GM12878 (cell line): ENCODE measurements at places on chromosomes 6 and 20.

GRCh38 chr6:92377137-92377536, 1042.2 kb downstream of the EPHA7 start:
- no peak for DNase-seq

DNA sequence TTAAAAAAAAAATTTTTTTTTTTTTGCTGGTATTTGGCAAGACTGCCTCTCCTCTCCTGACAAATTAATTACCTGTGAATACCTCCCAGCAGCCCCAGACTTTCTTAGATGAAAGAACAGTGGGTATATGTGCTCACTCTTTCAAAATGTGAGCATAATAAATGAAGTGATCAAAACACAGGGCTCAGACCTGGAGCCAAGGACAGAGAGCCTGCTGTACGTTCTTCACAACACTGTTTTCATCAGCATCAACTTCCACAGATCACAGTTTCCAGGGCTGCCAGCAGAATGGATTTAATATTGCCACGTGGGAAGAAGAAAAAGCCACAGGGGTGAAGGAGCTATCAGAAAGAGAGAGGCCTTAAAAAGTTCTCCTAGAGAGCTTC, 25.3 kb upstream of the NRSN1 start:
- DNase-seq, result no peak

GRCh38 chr20:47272893-47273590, 83.5 kb downstream of the ZMYND8 start:
- DNase-seq, result peak; percentile 46

DNA sequence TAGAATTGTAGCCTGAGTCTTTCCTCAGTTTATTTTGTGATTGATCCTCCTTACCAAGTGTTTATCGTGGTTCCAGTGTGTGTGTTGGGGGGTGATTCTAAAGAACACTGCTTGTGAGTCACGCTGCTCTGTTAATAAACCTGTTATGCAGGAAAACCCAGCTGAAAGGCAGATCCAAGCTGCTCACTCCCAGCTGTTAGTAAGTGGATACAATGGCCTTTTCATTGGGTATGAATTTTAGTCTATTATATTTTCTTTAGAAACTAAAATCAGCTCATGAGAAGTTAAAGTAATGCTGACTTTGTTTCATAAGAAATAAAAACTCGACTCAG, 12.2 kb upstream of the DSTN start:
- DNase-seq, result no peak

DNA sequence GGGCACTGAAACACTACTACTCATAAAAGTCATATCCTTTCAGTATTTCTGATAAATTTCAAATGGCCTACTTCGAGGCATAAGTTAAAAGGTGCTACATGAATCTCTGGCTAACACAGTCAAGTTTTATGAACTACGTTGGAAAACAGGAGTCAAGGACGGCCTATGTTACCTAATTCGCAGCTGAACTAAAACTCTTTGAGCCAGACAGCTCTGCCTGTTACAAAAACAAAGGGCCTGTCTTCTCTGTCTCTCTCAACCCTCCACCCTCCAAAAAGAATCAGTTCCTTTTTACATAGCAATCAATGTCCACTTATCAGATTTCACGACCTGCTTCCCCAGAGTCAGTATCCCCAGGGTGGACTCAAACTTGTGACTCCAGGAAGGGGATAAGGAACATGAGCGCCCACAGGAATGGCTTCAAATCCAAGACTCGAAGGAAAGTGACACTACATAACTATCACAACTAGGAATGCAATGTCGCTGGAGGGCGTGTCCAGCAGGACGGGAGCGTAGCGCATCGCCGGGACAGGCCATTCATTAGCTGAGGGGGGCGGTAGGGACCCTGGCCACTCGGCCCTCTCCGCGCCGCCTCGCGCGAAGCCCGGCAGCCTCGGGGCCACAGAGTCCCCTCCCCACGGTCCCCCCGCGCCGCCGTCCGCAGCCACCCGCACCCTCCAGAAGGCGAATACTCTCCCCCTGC, 591 bp downstream of the IBTK start:
- no peak for DNase-seq

DNA sequence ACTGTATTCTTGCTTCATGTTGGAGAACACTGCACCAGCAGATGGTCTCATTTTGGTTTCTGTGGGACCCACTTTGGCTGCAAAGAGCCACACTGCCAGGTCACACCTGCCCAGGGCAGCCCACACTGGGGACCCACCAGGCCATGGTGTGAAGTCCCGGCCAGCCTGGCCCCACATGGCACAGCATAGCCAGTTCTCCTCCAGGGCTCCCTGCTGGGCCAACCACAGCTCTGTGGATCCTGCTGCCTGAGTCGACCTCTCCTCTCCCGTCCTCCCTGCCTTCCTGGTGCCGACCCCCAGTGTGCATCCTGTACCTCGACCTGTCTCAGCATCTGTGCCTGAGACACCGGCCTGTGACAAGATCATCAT, 3.0 kb downstream of the ARFRP1 start:
- DNase-seq, result no peak

- no peak for DNase-seq
Measured at GRCh38 chr20:38631155-38632022, 29.8 kb downstream of the ARHGAP40 start.

GRCh38 chr6:226516-227073, 65.7 kb upstream of the DUSP22 start:
- peak; percentile 68 for DNase-seq

- DNase-seq, result no peak
Measured at GRCh38 chr20:58017231-58017969, 211.1 kb downstream of the ANKRD60 start.

- no peak for DNase-seq
Measured at GRCh38 chr20:51118216-51118615, 95.3 kb upstream of the KCNG1 start.

DNA sequence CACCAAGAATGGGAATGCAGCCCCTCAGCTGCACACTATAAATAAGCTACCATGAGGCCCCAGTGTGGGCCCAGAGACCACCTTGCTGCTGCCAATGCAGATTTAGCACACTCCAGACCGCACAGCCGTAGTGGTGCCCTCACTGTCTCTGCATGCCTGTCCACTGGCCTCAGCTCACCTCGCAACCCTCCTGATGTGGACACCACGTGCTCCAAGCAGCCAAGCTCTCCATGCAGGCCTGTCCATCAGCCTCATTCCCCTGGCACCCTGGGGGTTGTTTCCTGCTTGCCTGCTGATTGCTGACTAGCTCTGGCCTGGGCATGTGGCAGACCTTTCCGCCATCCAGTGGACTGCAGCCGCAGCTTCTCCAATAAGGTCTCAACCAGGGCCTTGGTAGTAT, 36.2 kb downstream of the ZBTB9 start:
- no peak for DNase-seq

DNA sequence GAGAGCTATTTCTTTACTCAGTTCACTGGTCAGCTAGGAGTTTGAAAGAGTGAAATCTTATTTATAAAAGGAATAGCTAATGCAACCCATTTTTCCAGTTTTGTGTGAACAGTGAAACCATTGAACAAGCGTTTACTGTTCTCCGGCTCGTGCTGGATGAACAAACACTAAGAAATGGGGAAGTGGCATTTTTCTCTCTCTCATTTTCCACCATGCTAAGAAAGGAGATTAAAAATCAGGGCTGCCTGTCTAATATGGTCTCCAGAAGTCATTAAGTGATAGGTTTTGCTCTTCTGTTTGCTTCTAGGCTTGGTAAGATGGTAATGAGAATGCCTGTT, 774 bp upstream of the SFT2D1 start:
- DNase-seq, result peak; percentile 40

GRCh38 chr6:92977018-92977417, 442.3 kb downstream of the EPHA7 start:
- DNase-seq, result no peak

DNA sequence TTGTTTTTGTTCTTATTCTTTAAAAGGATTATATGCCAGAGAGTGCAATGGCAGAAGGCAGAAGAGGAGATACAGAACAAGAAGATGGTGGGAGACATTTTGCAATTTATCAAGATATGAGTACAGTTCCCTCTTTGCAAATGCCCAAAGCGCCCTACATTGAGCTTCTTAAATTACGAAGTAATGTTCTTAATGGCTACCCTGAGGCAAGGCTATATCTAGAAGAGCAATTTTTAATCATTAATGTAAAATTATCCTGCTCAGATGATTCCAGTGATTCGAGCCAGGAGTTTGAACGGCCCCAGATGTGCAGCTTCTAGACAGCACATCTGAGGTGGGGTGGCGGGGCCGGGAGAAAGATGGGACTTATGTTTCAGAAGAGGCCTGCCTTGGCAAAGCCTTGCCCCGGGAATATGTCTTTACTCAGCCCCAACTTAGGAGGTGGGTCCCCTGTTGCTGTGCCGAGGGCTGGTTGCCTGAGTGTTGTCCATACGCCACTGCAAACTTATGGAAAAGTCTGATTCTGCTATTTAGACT, 84.9 kb upstream of the MLN start:
- no peak for DNase-seq

- no peak for DNase-seq
Measured at GRCh38 chr6:118787724-118788423, 106.1 kb upstream of the ASF1A start.

- DNase-seq, result no peak
Measured at GRCh38 chr20:288956-289692, 1.4 kb downstream of the C20orf96 start.
